ENCODE measurements at places on chromosomes 12 and 14.

DNA sequence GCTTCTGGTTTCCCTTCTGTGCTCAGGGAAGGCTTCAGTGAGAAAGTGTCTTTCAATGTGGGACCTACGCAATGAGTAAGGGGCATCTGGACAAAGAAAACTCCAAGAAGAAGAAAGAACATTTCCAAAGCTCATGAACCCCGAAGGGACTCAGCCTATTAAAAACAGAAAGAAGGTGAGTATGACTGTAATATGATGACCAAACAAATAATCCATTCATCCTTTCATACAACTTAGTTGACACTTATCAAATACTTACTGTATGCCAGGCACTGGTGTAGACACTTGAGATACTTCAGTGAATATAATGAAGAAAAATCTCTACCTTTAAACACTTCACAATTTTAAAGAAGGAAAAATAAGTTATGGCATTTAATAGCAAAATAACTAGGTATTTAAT, 1054.2 kb upstream of the FOXG1 start:
- DNase-seq = no peak

DNA sequence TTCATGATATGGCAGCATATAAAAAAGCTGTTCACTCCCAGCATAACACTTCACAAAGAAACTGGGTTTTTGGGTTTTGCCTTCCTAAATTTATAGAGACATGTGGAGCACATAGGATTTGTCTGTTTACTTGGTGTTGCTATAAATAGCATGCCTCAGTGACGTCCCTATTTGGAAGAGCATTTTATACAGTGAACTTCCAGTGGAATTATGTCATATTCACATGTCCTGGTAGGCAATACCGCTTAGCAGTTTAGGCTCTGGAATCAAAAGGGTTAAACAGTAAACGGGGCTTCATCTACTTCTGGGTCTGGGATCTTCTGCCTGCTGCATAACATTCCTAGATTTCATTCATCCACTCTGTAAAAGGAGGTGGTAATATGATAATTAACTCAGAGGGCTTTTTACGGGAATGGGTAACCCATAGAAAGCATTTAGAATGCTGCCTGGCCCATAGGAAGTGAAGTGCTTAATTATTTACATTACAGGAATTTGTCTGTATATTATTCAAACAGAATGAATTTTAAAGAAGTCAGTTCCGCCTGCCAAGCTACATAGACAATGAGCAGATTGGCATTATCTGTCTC, 396.1 kb downstream of the TMTC2 start:
- no peak for DNase-seq

- no peak for DNase-seq
Observed at GRCh38 chr14:50055461-50056228, 60.7 kb downstream of the VCPKMT start.

- DNase-seq = peak; percentile 49
Observed at GRCh38 chr12:75977952-75978671, 53.5 kb downstream of the PHLDA1 start.

- no peak for DNase-seq
Observed at GRCh38 chr12:103350116-103350515, 145.7 kb downstream of the C12orf42 start.
